ENCODE measurements at places on chromosomes 11 and 22.
A peak's percentile ranks its signal among the peaks of the same experiment; 100 is the strongest.

DNA sequence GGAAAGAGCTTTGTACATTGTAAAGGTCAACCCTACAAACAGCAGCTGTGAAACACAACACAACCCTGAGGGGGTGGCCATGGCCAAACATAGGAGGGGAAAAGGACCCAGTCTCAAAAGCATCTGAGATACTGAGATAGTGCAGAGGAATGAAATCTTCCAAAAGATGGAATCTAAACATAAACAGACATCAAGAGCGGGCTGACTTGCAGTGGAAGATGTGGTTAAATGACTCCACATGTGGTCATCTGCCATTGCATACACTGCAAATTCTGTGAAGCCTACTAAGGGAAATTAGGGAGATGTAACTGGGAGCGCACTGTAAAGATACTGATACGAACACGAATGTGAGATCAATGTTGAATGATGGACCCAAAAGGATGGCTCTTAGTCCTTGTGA lies 22.0 kb downstream of the BDNF start:
- no peak for DNase-seq

GRCh38 chr11:104467404-104467803 lies 303.5 kb upstream of the PDGFD start:
- DNase-seq = no peak

GRCh38 chr11:65947603-65948125 lies 2.4 kb downstream of the TSGA10IP start:
- DNase-seq = no peak

- DNase-seq = peak; percentile 70
These were observed 84.5 kb downstream of the TRAF6 start for GRCh38 chr11:36425561-36426081.

DNA sequence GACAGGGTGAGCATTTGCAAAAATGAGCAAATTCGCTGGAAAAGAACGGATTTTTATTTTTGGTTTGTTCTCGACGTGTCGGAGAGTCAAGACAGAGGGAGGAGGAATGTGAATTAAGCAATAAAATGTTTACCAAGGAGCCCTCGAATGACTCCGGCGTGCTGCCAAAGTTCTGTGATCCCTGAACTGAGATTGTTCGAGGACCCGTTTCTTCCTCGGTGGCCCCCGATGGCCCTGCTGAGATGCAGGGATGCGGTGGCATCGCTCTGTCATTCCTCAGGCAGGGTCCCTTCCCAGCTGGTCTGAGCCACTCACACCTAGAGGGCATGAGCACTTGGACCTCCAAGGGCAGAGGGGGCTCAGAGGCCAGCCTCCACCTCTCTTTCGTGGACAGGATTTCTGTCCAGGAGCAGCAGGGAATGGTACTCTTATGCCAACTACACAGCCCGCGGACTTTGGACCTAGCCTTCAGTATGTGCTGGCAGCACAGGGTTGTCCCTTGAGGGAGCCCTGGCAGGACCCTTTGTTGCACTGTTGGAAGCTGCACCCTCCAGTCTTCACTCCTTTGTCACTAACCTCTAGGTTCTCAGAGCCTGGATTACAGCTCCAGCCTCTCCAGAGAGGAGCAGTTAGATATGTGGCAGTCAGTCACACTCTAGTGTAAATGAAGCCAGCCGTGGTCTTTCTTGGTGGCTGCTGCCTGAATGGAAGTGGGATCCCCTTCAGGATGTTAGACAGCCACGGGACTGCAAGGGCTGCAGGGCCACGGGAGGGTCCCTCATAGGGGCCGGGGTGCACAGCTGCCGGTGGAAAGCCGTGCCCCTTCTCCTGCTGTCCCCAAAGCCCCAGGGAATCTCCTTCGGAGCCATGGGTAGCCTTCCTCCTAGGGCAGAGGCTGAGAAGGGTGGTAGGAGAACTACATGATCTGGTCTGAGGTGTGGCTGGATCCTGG lies 109.4 kb upstream of the ANO1 start:
- no peak for DNase-seq

- DNase-seq = no peak
These were observed 79.7 kb upstream of the KCNQ1OT1 start for GRCh38 chr11:2779499-2779980.

GRCh38 chr22:45335021-45335818 lies 25.5 kb downstream of the FAM118A start:
- no peak for DNase-seq

GRCh38 chr11:27699926-27700350 lies 317 bp downstream of the BDNF start:
- no peak for DNase-seq

DNA sequence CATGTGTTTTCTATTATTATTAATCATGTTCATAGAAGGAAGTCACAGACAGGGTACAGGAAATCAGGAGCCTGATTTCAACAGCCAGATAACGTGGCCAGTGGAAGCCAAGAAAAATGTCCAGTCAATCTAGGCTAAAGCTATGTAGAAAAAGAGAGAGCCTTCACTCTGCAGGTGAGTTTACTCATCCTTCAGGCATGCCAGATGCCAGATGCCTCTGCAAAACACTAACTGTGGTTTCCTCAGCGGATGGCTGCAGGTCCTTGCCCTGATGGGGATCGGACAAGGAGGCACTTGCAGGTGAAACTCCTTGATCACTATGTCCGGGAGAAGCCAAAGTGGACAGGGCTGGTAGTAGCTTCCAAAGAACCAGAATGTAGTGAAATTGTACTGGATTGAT lies 962.3 kb upstream of the RAG2 start:
- peak; percentile 2 for DNase-seq

DNA sequence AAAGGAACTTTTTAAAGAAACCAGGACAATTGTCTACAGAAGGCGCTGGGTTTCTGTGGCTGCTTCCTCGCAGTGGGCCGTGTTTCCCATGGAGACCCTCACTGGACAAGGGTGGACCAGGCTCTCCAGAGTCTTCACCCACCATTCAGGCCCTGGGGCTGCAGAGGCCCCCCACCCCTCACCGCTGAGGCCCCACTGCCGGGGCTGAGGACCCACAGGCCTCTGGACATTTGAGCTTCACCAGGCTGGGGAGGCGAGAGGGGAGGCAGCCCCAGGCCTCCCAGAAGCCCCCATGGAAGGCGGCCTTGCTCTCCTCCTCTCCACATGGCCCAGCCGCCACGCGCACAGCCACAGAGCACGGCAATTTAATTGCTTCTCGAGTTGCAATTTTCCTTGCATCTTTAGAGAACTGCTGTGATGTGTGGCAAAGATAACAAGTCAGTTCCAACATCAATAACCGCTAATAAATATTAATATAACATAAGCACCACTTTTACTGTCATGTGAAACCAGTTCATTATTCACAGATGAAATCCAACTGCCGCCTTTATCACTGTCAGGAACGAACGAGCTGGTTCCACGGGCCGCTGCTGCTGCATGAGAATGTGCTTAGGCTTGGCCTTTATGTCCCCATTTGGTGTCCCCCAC lies 81.0 kb downstream of the PHF21B start:
- DNase-seq = no peak

DNA sequence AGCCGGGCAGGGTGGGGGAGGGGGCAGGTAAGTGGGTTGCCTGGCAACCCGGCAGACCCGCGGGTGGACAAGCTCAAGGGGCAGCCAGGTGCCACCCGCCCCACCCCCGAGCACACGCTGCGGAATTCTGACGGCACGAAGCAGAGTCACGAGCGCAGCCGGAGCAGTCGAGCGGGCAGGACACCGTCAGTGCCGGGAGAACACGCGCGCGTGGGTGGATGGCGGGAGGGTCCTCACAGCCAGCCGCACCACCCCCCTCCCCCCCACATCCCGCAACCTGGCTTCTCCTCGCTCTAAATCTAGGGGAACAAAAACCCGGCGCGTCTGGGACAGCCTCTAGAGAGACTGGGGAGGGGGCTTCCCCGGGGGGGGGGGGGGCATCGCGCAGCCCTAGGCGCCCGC lies 133.1 kb upstream of the HSD17B12 start:
- DNase-seq = no peak

- DNase-seq = no peak
These were observed at the start of gene MS4A1 for GRCh38 chr11:60455531-60456042. Gene MS4A1, plus strand, starts transcription at chr11:60455847. Its CDS starts 6,528 bp downstream, at chr11:60462375.

DNA sequence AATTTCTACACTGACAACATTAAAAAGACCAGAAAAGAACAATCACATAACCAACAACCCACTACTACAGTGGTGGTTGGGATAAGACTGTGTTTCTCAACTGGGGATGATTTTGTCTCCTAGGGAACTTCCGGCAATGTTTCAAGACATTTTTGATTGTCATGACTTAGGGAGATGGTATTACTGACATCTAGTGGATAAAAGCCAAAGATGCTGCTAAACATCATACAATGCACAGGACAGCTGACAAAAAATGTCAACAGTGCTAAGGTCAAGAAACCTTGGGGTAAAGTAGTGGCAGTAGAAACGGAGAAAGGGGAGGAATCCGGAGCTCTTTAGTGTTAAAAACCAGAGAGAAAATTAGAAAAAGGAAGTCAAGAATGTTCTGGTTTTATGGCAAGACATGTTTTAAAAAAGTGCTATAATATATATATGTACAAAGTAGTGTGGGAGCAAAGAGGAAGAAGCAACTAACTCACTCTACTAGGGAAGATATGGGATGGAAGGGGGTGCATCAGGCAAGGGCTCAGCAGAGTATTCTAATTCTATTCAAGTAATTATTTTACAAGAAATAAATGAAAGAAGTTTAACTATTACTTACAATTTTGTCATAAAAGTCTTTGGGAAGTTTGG lies 37.2 kb downstream of the CKAP5 start:
- peak; percentile 52 for DNase-seq

GRCh38 chr22:30021338-30021737 lies 58.9 kb upstream of the HORMAD2 start:
- DNase-seq = no peak

DNA sequence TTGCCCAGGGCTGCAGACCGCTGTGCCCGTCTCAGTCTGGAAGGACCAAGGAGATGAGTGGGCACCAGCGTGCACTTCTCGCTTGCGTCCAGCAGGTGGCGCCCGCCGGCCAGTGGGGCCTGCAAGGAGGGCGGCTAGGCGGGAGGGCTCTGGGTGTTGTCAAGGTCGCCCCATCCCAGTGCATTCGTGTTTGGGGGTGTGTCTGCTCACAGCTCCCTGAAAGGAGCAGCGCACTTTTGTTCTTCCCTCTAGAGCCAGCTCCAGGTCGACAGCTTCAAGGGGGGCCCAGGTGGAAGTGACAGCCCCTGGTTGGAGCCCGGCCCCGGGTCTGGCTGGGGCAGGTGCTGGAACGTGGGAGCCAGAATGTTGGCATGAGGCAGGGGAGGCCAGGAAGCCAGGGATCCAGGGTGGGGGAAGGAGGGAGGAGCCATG lies 23.4 kb upstream of the MPPED1 start:
- DNase-seq = peak; percentile 63

DNA sequence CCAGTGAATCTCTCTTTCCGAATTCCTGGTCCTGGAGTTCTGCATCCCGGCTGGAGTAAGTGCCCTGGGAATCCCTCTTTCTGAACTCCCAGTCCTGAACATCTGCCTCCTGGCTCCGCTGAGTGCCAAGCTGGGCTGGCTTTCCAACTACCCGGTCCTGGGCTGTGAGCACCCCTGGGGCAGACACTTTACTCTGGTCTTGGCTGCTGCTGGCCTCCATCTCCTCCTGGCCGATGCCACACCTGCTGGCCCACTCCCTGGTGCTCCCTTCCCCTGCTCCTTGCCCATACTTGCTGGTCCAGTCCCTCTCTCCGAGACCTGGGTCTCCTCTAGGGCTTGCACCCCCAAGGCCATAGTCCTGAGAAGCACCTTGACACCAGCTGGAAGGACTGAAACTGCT lies 14.7 kb downstream of the TNKS1BP1 start:
- DNase-seq = no peak

DNA sequence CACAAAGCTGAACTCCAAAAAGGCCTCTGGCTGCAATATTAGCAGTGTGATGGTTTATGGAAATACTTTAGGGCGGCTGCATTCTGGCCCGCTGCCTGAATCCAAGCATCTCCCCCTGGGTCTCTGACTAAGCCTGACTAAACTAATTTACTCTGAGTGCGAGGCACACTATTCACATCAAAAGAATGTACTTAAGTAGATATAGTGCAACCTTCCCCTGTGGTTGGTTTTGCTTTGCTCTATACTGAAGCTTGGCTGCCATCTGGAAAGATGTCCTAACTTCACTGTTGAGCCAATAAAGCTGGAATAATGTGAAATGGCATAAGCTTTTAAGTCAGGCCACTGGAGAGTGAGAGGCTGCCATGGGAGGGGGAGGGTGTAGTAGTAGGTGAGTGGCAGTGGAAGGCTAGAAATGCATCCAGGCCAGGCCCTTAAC lies 321.6 kb downstream of the AASDHPPT start:
- DNase-seq = peak; percentile 92

GRCh38 chr11:78833237-78833636 lies 258.6 kb upstream of the NARS2 start:
- DNase-seq = no peak

DNA sequence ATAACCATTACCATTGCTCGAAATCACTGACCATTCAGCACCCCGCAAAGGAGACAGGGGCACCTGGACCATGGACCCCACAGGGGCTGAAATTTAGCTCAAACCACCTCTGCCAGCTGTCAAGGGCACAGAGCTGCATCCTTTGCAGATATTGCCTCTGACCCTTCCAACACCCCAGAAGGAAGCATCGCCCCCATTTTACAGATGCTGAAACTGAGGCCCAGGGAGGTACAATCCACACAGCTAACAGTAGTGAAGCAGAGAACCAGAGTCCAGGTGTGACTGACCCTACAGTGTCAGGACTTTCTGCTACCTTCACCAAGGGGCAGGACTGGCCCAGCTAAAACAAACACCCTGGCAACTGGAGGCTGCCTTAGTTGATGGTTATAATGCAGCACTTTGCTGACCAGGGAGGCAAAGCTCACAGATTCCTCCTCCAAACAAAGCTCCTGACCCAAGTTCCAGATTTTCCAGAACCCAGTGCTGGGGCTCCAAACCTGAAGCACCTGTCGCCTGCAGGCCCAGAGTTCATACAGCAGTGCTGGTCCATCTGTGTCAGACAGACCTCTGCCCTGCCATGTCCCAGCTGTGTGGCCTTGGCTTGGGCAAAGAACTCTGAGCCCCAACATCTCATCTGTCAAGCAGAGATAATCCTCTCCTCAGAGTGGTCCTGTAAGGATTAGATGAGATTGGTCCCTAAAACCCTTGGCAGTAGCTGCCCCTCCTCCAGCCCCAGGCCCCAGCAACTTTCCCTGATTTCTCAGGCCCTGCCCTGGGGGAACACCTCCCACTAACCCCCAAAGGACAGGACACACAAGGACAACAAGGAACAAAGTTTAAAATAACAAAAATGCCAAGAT lies 15.2 kb upstream of the ARAP1 start:
- DNase-seq = no peak

DNA sequence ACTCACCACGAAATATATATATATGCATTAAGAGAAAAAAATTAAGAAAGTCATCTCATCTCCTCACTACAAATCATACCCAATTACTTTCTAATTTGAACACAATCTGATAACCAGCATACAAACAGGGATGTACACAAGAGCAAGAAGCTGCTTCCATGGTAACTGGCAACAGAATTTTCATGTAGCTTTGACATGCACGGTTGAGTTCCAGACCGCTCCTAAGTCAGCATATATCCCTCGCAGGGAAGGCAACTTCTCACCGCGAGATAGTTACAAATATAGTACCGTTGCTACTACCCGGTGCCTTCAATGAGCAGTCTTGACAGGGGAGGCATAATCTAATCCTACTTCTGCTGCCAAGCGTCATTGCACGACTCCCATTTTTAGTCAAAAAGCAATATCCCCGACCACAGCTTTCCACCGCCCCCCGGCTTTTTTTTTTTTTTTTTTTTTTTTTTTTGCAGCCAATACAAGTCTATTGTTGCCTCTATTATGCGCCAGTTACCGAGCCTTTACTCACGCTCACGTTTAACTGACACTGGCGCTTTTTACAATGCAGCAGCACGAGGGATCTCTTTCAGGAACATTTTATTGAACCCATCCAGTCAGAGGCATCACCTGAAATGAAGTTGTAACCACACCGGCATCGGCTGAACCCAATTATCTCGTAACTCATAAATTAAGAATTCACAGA lies 2.2 kb downstream of the CADM1 start:
- DNase-seq = no peak

GRCh38 chr22:18022876-18023275 lies 1.5 kb downstream of the MICAL3 start:
- no peak for DNase-seq

All from MCF 10A (cell line).